ENCODE measurements at places on chromosomes 1 and 21.

GRCh38 chr1:101314244-101314643 is 77.4 kb downstream of the S1PR1 start:
- H3K36me3 ChIP-seq: no peaks in the 10 kb centered on the region
- H3K27me3 ChIP-seq: peaks cover 3% of the 10 kb centered on the region
- peak; percentile 72 for DNase-seq
- H3K27ac ChIP-seq: no peak overlapping the region
- H3K4me1 ChIP-seq: peaks cover 52% of the 10 kb centered on the region

GRCh38 chr1:211577277-211577818 is 1.6 kb downstream of the SLC30A1 start:
- H3K4me1 ChIP-seq: peaks cover 43% of the 10 kb centered on the region
- peak overlapping the region; percentile 10 for H3K27ac ChIP-seq
- H3K27me3 ChIP-seq: no peaks in the 10 kb centered on the region
- peaks cover 22% of the 10 kb centered on the region for H3K36me3 ChIP-seq
- no peak for DNase-seq

GRCh38 chr1:94719926-94720793 is 100.0 kb upstream of the SLC44A3 start:
- peak; percentile 35 for DNase-seq
- H3K4me1 ChIP-seq: no peaks in the 10 kb centered on the region
- no peak overlapping the region for H3K4me3 ChIP-seq

DNA sequence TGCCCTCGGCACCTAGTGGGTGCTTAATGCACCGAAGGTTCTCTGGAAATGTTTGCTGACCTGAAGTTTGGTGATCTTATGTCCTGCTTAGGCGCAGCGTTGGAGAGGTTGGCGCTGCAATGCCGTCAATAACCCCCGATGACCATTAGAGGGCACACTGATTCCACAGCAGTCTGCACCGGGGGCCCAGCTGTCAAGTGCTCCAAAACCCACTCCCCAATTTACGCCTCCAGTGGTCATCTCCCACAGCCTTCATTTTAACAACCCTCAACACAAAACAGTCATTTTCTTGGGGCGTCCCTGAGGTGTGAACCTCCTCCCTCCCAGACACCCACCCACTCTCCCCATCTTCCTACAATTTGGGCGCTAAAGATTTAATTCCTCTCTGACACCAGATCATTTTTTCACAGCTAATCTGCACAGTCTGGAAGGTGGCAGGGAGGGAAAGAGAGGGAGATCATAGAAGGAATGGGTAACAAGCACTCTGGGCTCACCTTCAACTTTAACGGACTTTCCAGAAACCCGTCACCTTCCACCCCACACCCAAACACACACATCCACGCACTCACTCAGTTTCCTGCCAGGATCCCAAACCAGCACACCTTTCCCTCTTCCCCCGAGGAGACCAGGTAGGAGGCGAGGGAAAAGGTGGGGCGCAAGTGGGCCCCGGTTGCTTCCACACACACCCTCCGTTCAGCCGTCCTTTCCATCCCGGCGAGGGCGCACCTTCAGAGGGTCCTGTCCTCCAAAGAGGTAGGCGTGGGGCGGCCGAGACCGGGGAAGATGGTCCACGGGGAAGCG is 570 bp upstream of the NPR1 start:
- DNase-seq: peak; percentile 74
- no peaks in the 10 kb centered on the region for H3K36me3 ChIP-seq
- peaks cover 21% of the 10 kb centered on the region for H3K4me1 ChIP-seq
- H3K27me3 ChIP-seq: peaks cover 43% of the 10 kb centered on the region
- H3K27ac ChIP-seq: no peak overlapping the region

DNA sequence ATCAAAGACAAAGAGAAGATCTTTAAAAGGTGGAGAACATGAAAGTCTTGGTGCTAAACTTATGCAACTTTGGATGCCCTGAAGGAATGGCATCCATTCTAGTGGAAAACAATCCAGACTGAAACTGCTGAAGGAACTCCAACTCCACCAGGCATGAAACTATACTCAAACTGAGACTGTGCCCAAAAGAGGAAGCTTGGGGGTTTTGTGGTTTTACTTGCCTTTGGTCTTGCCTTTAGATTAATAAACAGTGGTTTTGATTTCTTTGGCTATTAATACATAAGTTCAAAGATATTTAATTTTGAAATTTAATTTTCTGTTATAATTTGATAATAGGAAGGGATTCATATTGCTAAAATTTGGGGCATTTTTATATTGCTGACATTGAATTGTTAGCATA is 17.4 kb upstream of the SLC30A10 start:
- H3K36me3 ChIP-seq: no peaks in the 10 kb centered on the region
- no peak for DNase-seq
- H3K27me3 ChIP-seq: peaks cover 16% of the 10 kb centered on the region
- H3K4me3 ChIP-seq: no peak overlapping the region
- no peak overlapping the region for H3K27ac ChIP-seq

DNA sequence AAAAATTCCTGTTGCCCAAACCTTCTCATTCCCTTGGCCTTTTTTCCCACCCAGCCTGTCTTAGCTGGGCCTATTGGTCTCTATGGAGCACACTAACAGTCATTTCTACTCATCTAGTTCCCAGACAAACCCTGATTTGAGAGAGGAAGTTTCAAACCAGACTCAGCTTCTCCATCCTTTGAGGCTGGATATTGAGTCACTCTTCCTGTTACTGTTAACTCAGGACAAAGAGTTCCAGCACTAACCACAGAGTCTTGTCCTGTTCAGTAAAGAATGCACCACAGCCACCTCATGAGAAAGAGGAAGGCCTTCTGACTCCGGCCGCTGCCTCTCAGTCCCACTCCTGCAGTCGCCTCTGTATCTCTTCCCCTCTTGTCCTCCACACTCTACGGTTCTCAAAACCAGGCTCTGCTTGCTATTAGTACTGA is 137.8 kb downstream of the PTPRC start:
- no peaks in the 10 kb centered on the region for H3K36me3 ChIP-seq
- H3K4me3 ChIP-seq: no peak overlapping the region
- peaks cover 8% of the 10 kb centered on the region for H3K4me1 ChIP-seq
- no peak overlapping the region for H3K27ac ChIP-seq
- DNase-seq: no peak
- no peaks in the 10 kb centered on the region for H3K27me3 ChIP-seq

DNA sequence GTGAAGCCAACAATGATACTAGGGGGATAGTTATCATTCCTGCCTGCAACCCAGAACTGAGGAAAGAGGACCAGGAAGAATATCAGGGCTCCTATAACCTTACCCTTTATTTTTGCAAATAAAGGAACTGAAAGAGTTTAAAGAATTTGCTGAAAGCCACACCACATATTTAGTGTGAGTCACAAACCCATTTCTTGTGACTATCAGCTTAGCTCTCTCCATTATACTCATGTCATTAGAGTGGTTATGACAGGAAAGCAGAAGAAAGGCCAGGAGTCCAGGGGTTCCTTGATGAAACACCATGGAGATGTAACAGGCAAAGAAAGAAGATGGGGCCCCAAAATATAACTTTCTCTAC is 141.1 kb upstream of the SAMSN1 start:
- H3K27ac ChIP-seq: no peak overlapping the region
- H3K4me1 ChIP-seq: peaks cover 33% of the 10 kb centered on the region
- no peaks in the 10 kb centered on the region for H3K36me3 ChIP-seq
- no peaks in the 10 kb centered on the region for H3K27me3 ChIP-seq
- no peak for DNase-seq

- no peaks in the 10 kb centered on the region for H3K27me3 ChIP-seq
- H3K4me3 ChIP-seq: no peak overlapping the region
- no peak for DNase-seq
- H3K4me1 ChIP-seq: no peaks in the 10 kb centered on the region
- no peak overlapping the region for H3K27ac ChIP-seq
- H3K36me3 ChIP-seq: peaks cover 28% of the 10 kb centered on the region
Measured at GRCh38 chr1:11204396-11205190, 15.4 kb downstream of the ANGPTL7 start.

DNA sequence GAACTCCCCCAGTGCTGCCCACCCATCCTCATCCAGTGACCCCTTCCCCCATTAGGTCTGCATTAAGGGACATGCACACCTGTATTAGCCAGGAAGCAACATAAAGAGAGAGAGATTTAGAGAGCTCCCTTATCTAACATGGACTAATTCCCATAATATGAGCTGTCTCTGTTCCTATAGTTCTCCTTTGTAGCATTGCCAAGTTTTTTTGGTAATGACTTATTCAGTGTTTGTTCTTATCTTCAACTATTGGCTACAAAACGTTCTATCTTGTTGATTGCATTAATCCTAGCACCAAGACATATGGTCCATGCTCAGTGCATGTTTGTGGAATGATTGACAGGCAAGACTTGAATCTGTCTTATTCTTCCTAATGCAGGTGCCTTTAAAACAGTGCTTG is 264.0 kb downstream of the ADGRL2 start:
- H3K36me3 ChIP-seq: no peaks in the 10 kb centered on the region
- H3K27ac ChIP-seq: no peak overlapping the region
- no peaks in the 10 kb centered on the region for H3K27me3 ChIP-seq
- no peak overlapping the region for H3K4me3 ChIP-seq
- H3K4me1 ChIP-seq: no peaks in the 10 kb centered on the region

DNA sequence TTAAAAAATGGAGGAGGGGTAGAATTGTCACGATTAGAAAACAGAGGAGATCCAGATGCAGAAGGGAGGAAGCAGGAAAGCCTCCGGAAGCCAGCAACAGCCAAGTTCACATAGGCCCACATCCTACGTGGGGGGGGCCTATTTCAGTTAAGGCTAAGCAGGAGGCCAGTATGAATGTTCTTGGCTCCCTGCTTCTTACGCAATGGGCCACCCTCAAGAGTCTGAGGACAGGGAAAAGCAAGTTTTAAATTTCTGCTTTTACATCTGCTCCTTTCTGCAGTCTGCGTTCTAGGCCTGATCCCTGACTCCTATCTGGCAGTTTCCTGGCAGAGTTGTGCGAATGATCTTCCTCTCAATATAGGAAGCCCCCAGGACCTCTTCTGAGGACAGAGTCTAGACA is 30.6 kb downstream of the RABIF start:
- no peaks in the 10 kb centered on the region for H3K36me3 ChIP-seq
- no peak for DNase-seq
- no peak overlapping the region for H3K27ac ChIP-seq
- no peak overlapping the region for H3K4me3 ChIP-seq

GRCh38 chr21:43611598-43612369 is 47.5 kb downstream of the HSF2BP start:
- no peak overlapping the region for H3K27ac ChIP-seq
- H3K36me3 ChIP-seq: no peaks in the 10 kb centered on the region
- H3K4me1 ChIP-seq: peaks cover 4% of the 10 kb centered on the region
- no peak overlapping the region for H3K4me3 ChIP-seq
- H3K27me3 ChIP-seq: no peaks in the 10 kb centered on the region
- peak; percentile 47 for DNase-seq

GRCh38 chr1:21801100-21801499 is 11.0 kb upstream of the LDLRAD2 start:
- DNase-seq: no peak
- no peak overlapping the region for H3K27ac ChIP-seq
- H3K36me3 ChIP-seq: no peaks in the 10 kb centered on the region
- no peak overlapping the region for H3K4me3 ChIP-seq

- H3K27me3 ChIP-seq: no peaks in the 10 kb centered on the region
- no peaks in the 10 kb centered on the region for H3K4me1 ChIP-seq
- H3K36me3 ChIP-seq: no peaks in the 10 kb centered on the region
- H3K4me3 ChIP-seq: no peak overlapping the region
- H3K27ac ChIP-seq: no peak overlapping the region
- no peak for DNase-seq
Measured at GRCh38 chr1:3122311-3122710, 53.3 kb downstream of the PRDM16 start.

GRCh38 chr1:116159177-116159576 is 48.0 kb downstream of the MAB21L3 start:
- peaks cover 1% of the 10 kb centered on the region for H3K36me3 ChIP-seq
- no peak for DNase-seq
- peaks cover 4% of the 10 kb centered on the region for H3K27me3 ChIP-seq
- H3K27ac ChIP-seq: no peak overlapping the region
- H3K4me1 ChIP-seq: no peaks in the 10 kb centered on the region
- no peak overlapping the region for H3K4me3 ChIP-seq

GRCh38 chr1:184622136-184622823 is 132.4 kb downstream of the EDEM3 start:
- H3K27ac ChIP-seq: no peak overlapping the region
- no peaks in the 10 kb centered on the region for H3K27me3 ChIP-seq
- no peaks in the 10 kb centered on the region for H3K4me1 ChIP-seq
- DNase-seq: no peak
- H3K36me3 ChIP-seq: no peaks in the 10 kb centered on the region

All from activated CD4-positive, alpha-beta T cell treated with anti-CD3 and anti-CD28 coated beads for 36 hours (primary cell).